ENCODE measurements at places on chromosomes 12 and 14.
A peak's percentile ranks its signal among the peaks of the same experiment; 100 is the strongest.

DNA sequence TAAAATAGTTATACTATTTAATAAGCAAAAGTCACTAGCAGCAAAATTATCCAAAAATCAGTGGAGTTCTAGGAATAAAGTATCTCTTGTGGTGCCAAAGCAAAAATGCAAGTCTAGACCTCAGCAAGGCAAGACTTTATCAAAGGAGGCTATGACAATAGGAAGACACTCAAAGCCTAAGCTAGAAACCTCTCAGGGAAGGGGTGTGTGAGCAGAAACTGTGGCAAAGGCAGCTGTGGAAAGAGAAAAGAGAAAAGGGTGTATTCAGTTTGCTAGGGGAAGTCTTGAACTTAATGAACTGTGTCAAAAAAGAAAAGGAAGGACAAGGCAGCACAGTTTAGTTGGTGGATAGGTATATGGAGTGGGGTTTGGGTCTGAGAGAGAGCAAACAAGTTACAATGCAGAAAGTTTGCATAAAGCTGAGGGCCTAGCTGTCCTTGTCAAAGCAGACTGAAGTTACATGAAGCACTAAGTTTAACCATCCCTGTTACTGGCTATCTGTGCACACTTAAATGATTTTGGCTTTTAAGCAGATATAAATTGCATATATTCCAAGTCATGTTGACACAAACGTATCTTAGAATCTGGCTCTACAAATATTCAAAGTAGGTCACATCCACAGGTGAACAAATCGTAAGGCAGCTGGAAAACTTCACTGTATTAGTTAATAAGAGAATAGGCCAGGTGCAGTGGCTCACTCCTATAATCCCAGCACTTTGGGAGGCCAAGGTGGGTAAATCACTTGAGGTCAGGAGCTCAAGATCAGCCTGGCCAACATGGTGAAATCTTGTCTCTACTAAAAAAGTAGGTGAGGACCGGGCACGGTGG is 31.0 kb upstream of the AMN1 start:
- DNase-seq = no peak

- peak; percentile 13 for DNase-seq
Measured at GRCh38 chr14:69997849-69998248, 118.6 kb downstream of the SMOC1 start.

- DNase-seq = no peak
Measured at GRCh38 chr14:41397926-41398325, 208.8 kb upstream of the LRFN5 start.

- DNase-seq = no peak
Measured at GRCh38 chr14:37501877-37502276, 93.2 kb downstream of the FOXA1 start.

- DNase-seq = peak; percentile 2
Measured at GRCh38 chr12:7756993-7757392, 8.0 kb upstream of the NANOGNB start.

GRCh38 chr12:25041006-25041741 is 92.3 kb upstream of the BCAT1 start:
- DNase-seq = no peak

DNA sequence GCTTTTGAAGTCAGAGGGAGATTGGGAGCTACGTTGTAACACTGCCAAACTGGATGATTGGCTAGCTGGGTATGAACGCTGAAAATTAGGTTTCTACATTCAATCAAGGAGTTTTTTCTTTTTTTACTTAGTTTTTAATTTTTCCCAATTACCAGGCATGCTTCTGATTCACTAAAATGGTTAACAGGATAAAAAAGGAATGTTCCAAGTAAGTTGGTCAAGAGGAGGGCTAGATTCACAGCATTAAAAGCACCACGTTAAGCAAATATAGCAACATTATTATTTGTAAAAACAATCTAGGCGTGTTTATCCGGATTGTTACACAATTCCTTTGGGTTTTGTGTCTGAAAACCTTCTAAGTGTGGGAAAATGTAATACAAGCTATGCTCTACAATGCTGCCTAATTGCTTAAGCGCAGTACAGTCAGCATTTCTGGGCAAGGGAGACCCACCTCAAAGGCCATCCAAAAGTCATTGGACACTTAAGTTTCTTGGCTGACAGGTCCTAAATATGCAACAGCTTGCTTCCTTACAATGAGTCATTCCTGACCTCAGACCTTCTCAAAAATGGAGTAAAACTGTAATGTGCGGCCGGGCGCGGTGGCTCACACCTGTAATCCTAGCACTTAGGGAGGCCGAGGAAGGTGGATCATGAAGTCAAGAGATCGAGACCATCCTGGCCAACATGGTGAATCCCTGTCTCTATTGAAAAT is 1.2 kb downstream of the RPLP0 start:
- peak; percentile 61 for DNase-seq

DNA sequence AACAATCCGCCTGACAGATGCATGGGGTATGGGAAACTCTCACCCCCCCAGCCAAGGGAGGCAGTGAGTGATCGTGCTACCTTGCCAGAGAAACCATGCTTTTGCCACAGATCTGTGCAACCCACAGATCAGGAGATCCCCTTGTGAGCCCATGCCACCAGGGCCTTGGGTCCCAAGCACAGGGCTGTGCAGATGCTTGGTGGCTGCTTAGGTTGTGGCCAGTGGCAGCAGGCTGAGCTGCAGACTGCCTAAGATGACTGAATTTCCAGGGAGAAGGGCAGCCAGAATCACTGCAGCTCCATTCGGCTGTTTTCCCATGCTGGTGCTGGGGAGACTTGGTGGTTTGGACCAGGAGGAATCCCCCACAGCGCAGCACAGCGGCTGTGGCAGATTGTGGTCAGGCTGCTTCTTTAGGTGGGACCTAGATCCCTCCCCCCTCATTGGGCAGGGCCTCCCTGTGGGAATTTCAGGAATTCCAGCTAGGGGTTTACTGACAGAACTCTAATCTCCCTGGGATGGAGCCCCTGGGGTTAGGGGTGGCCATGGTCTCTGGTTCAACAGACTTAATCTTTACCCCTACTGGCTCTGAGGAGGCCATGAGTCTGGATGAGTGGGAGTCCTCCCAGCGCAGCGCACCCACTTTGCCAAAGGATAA is 264.6 kb upstream of the DAAM1 start:
- no peak for DNase-seq

GRCh38 chr14:74415115-74415437 is 10.9 kb downstream of the SYNDIG1L start:
- no peak for DNase-seq

All from EL (cell line).